ENCODE measurements at places on chromosomes 16 and 17. TPM values are rescaled to one million over a fixed set of nuclear protein-coding genes. Genes with fewer than 3 reads are reported as not detected.

ZNF205 gene
- total RNA-seq = 15.0 TPM

DPEP2 gene
- not detected for total RNA-seq

DNA sequence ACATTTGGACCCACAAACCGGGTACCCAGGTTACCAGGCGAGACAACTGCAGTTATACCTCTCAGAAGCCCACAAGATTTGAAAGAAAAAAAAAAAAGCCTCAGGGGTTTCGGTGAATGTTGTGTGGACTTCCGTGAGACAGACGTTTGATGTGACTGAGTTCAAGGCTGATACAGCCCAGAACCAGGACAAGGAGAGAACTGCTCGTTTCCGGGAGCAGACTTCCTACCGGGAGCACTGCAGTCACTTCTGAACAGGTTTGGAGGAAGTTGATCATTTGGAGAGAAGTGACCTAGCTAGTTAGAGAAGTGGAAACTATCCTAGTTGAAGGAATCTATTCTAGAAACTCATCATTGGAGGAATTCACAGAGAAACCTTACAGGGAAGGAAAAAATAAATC is 847 bp downstream of the CKLF start:
- H3K36me3 ChIP-seq = peaks cover 25% of the 10 kb centered on the region
- H3K4me1 ChIP-seq = peaks cover 55% of the 10 kb centered on the region
- peak overlapping the region; percentile 94 for H3K4me3 ChIP-seq
- H3K27me3 ChIP-seq = no peaks in the 10 kb centered on the region
- peak overlapping the region; percentile 64 for H3K27ac ChIP-seq
- no peak for DNase-seq

DNA sequence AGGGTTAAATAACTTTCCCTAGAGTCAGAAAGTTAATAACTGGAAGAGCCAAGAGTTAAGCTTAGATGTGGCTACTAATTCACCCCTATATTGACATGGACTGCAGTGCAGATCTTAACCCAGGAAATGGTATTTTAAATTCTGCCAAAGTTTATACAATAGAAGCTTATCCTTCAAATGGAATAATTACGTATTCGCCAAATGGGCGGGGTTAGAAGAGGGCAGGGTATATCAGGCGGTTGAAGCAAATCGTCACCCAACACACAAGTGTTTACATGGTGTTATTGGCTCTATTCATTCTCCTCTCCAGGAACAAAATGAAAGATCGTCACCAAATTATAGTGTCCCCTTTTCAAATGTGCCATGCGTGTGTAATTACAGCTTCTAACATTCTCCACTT is 182.7 kb downstream of the PRKCB start:
- H3K27me3 ChIP-seq = peaks cover 8% of the 10 kb centered on the region
- no peak overlapping the region for H3K4me3 ChIP-seq
- no peak overlapping the region for H3K27ac ChIP-seq
- no peaks in the 10 kb centered on the region for H3K36me3 ChIP-seq
- no peak for DNase-seq
- no peaks in the 10 kb centered on the region for H3K4me1 ChIP-seq

SDR42E2 gene
- total RNA-seq = not detected

GRCh38 chr17:79990704-79991103 is 45.0 kb downstream of the TBC1D16 start:
- no peaks in the 10 kb centered on the region for H3K27me3 ChIP-seq
- H3K4me3 ChIP-seq = peak overlapping the region; percentile 36
- no peak overlapping the region for H3K27ac ChIP-seq
- H3K4me1 ChIP-seq = peaks cover 58% of the 10 kb centered on the region
- DNase-seq = no peak

- H3K27ac ChIP-seq = no peak overlapping the region
- H3K4me3 ChIP-seq = no peak overlapping the region
- H3K27me3 ChIP-seq = peaks cover 7% of the 10 kb centered on the region
- peaks cover 12% of the 10 kb centered on the region for H3K4me1 ChIP-seq
- DNase-seq = no peak
- no peaks in the 10 kb centered on the region for H3K36me3 ChIP-seq
These were observed 94.2 kb upstream of the HSBP1 start for GRCh38 chr16:83713597-83713996.

- H3K4me1 ChIP-seq = no peaks in the 10 kb centered on the region
- H3K27ac ChIP-seq = no peak overlapping the region
- no peak overlapping the region for H3K4me3 ChIP-seq
- DNase-seq = no peak
- H3K36me3 ChIP-seq = no peaks in the 10 kb centered on the region
These were observed 18.2 kb downstream of the SCN4A start for GRCh38 chr17:63954402-63955063.

- H3K4me3 ChIP-seq = no peak overlapping the region
- H3K36me3 ChIP-seq = peaks cover 20% of the 10 kb centered on the region
- H3K27me3 ChIP-seq = no peaks in the 10 kb centered on the region
- peaks cover 38% of the 10 kb centered on the region for H3K4me1 ChIP-seq
These were observed 56.9 kb downstream of the WWP2 start for GRCh38 chr16:69818891-69819545.

DNA sequence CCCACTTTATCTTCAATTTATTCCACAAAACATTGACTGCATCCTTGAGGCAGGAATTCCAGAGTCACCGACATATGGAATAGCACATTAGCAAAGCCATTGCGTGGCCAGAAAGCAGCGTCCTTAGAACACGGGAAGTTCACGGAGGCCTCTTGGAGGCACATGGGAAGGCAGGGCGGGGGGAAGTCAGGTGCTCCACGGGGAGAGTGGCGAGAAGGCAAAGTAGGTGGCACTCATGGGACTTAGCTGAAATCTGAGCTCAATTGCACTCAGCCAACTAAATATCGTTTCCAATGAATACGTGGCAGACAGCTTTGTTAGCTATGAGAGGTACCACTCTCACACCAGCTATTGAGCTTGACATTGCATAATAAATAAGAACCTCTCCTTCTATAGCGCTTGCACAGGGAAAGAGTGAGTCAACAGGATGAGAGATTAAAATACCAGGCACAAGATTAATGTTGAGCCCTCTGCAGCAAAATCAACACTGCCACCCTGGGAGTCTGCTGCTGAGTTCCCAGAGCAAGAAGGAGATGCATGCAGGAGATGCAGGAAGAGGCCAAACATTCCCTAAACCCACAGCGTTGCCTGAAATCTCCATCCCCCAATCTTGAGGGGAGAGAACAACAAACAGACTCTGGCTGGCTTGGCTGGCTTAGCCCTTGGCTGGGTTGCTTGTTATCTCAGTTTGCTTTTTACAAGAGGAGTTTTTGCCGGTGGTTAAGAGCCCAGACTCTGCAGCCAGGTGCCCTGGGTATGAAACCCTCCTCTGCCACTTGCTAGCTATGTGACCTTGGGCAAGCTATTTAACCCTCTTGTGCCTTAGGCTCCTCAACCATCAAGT is 28.8 kb downstream of the ABCC12 start:
- H3K36me3 ChIP-seq = no peaks in the 10 kb centered on the region
- H3K4me3 ChIP-seq = no peak overlapping the region
- no peak overlapping the region for H3K27ac ChIP-seq
- peaks cover 14% of the 10 kb centered on the region for H3K4me1 ChIP-seq

HSD17B2 gene
- 17.8 TPM for total RNA-seq

- H3K27ac ChIP-seq = no peak overlapping the region
- DNase-seq = no peak
- H3K36me3 ChIP-seq = peaks cover 25% of the 10 kb centered on the region
- H3K4me1 ChIP-seq = peaks cover 15% of the 10 kb centered on the region
- no peaks in the 10 kb centered on the region for H3K27me3 ChIP-seq
These were observed 35.0 kb downstream of the PSME3IP1 start for GRCh38 chr16:57150682-57151330.

TP53TG3D gene
- total RNA-seq = not detected

CCL5 gene
- not detected for total RNA-seq

GRCh38 chr17:16104189-16104588 is 104.6 kb downstream of the TTC19 start:
- H3K4me3 ChIP-seq = no peak overlapping the region
- no peak overlapping the region for H3K27ac ChIP-seq
- H3K36me3 ChIP-seq = peaks cover 33% of the 10 kb centered on the region
- no peak for DNase-seq

KCTD19 gene
- 0.56 TPM for total RNA-seq

PRR11 gene
- 17.2 TPM for total RNA-seq

- H3K4me1 ChIP-seq = peaks cover 37% of the 10 kb centered on the region
- H3K4me3 ChIP-seq = peak overlapping the region; percentile 28
- no peak overlapping the region for H3K27ac ChIP-seq
- peaks cover 6% of the 10 kb centered on the region for H3K36me3 ChIP-seq
These were observed 67.7 kb downstream of the SMG6 start for GRCh38 chr17:2235792-2236366.

DNA sequence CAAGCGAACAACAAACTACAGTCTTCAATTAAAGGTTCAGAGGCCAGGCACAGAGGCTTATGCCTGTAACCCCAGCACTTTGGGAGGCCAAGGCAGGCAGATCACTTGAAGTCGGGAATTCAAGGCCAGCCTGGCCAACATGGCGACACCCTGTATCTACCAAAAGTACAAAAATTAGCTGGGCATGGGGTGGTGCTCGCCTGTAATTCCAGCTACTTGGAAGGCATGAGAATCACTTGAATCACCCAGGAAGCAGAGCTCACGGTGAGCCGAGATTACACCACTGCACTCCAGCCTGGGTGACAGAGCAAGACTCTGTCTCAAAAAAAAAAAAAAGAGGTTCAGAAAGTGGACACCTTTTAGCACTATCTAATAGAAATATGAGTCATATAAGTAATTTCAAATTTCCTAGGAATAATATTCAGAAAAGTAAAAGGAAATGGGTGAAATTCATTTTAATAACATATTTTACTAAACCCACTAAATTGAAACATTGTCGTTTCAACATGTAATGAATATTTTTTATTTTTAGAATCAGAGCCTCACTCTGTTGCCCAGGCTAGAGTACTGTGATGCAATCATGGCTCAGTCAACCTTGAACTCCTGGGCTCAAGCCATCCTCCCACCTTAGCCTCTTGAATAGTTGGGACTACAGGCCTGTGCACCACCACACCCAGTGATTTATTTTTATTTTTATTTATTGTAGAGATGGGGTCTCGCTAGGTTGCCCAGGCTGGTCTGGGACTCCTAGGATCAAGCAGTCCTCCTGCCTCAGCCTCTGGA is 15.2 kb upstream of the MARCHF10 start:
- peaks cover 43% of the 10 kb centered on the region for H3K4me1 ChIP-seq
- DNase-seq = no peak
- H3K36me3 ChIP-seq = no peaks in the 10 kb centered on the region

- H3K36me3 ChIP-seq = no peaks in the 10 kb centered on the region
These were observed 351.2 kb upstream of the EEF2KMT start for GRCh38 chr16:5448798-5449197.

GRCh38 chr17:33179151-33179550 is 113.9 kb downstream of the ASIC2 start:
- DNase-seq = no peak
- peaks cover 32% of the 10 kb centered on the region for H3K27me3 ChIP-seq
- no peaks in the 10 kb centered on the region for H3K36me3 ChIP-seq
- H3K27ac ChIP-seq = no peak overlapping the region
- H3K4me3 ChIP-seq = no peak overlapping the region
- peaks cover 5% of the 10 kb centered on the region for H3K4me1 ChIP-seq

RAB34 gene
- total RNA-seq = 54.2 TPM
